Stimulated activated CD8-positive, alpha-beta memory T cell treated with anti-CD3 and anti-CD28 coated beads, Interleukin-12 subunit alpha, Interleukin-12 subunit beta, amount 100 ng/mL, for 4 hours (primary cell): ENCODE measurements at places on chromosomes 3 and 15.

GRCh38 chr3:120428924-120429323 lies 21.9 kb downstream of the FSTL1 start:
- no peak for DNase-seq

DNA sequence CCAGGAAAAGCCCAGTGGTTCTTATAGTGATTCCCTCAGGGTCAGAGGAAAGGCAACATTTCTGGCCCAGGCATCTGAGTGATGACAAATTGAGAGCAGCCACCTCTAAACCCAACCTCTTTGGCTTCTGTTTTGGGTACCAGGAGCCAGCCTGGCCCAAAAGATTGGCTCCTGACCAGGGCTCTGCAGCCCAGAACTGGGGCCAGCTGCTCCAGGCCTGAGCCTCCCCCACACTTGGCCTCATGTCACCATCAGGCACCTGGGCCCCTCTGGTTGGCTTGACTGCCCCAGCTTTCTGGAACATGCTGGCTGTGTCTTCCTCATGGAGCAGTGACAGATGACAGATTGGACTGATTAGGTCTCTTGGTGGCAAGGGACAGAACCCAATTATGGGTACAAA lies 26.0 kb upstream of the HCN4 start:
- DNase-seq = no peak

DNA sequence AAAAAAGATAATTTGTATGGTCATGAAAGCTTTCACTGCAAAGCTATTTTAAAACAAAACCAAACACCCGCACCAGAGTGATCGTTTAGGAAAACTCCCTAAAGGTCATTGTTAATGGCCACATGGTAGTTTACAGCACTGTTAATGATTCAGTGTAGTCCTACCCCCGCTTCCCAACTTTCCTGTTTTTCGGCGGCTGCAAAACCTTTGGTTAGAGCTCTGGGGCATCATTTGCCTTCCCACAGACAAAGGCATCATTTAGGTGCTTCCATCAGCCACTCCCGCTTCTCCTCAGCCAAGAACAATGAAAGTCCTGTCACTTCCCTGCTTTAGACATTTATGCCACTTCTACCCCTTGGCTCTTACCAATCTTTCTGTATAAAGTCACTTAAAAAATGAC lies 10.6 kb downstream of the MELTF start:
- DNase-seq = no peak

- DNase-seq = no peak
Measured at GRCh38 chr3:122533931-122534334, 19.2 kb upstream of the KPNA1 start.

DNA sequence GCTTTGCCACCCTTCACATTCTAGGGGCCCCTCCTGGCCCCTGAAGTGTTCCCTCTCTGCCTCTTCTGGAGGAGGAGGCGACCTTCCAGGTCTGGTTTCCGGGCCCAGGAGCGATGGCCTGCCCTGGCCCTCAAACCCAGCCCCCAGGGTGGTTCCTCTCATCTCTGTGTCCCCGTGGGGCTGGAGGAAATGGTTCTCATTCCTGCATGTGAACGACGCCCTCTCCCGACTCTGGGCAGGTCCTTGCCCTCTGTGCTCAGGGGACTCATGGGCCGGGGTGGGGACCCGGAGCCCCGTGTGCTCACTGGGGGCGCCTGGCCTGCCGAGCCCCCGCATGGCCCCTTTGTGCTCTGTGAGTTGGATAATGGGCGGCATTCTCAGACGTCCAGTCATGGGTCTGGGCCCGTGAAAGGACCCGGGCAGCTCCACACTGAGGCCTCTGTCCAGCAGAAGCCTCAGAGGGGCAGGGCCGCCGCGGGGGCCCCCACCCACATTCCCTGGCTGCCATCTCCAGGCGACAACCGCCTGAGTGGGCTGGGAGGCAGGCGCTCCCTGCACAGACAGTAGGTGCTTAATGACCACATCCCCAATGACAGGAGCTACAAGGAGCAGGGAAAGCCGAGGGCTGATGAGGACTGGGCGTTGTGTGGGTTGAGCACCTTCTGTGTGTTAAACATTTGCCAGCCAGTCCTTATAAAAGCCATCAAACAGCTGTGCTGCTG lies 5.5 kb upstream of the PLXND1 start:
- DNase-seq = no peak

GRCh38 chr3:102715030-102715697 lies 280.3 kb downstream of the ZPLD1 start:
- no peak for DNase-seq

- DNase-seq = no peak
Measured at GRCh38 chr3:167148136-167148535, 232.0 kb downstream of the ZBBX start.
